Stomach (tissue), 19 donors: ENCODE measurements at places on chromosomes 4 and X. TPM values are rescaled to one million over a fixed set of nuclear protein-coding genes. Genes with fewer than 3 reads are reported as not detected.

Gene PABPC1L2A
- not detected for total RNA-seq

Gene GAGE12J
- total RNA-seq: not detected

Gene KLHL2
- 16.7 TPM for total RNA-seq

DNA sequence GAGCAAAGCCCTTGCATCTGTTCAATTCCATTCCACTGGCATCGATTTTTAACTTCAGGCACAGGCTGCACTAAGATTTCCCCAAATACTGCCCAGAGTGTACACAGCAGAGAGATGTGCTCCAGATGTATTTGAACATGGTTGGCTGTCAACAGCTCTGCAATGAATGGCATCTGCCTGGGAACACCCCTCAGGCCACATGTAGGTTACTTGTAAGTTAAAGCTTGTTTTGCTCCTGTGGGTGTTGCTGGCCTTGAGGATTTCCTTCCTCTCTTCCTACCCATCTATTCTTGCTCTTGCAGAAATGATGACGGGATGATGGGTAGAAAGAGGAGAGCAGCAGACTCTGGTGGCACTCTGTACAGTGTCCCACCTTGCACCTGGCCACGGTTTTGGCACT is 69.3 kb upstream of the HELT start:
- DNase-seq: no peak
- no peaks in the 10 kb centered on the region for H3K36me3 ChIP-seq
- no peaks in the 10 kb centered on the region for H3K27me3 ChIP-seq
- no peaks in the 10 kb centered on the region for H3K4me1 ChIP-seq
- no peak overlapping the region for H3K4me3 ChIP-seq
- no peak overlapping the region for H3K27ac ChIP-seq

GRCh38 chrX:17369309-17369708 is 5.7 kb upstream of the NHS start:
- no peak overlapping the region for H3K27ac ChIP-seq
- no peaks in the 10 kb centered on the region for H3K27me3 ChIP-seq
- no peaks in the 10 kb centered on the region for H3K4me1 ChIP-seq
- no peak overlapping the region for H3K4me3 ChIP-seq
- H3K36me3 ChIP-seq: no peaks in the 10 kb centered on the region
- DNase-seq: no peak

DNA sequence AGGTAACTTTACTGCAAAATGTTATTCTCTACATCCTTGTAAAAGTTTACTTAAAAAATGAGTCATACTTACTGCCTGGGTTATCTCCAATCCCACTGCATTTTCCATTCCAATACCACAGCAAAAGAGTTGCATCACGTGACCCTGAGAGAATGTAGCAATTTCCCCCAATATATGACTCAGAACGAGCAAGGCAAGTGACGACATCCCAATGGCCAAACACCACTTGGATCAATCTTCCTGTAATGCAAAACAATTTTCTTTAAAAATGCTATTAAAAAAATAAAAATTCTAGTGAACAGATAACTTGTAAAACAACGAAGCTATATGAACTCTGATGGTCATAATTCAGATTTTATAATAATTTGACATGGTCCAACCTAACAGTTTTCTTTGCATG is 224.3 kb downstream of the DCLK2 start:
- no peaks in the 10 kb centered on the region for H3K4me1 ChIP-seq
- no peak overlapping the region for H3K4me3 ChIP-seq
- H3K27ac ChIP-seq: no peak overlapping the region
- DNase-seq: no peak
- no peaks in the 10 kb centered on the region for H3K36me3 ChIP-seq

DNA sequence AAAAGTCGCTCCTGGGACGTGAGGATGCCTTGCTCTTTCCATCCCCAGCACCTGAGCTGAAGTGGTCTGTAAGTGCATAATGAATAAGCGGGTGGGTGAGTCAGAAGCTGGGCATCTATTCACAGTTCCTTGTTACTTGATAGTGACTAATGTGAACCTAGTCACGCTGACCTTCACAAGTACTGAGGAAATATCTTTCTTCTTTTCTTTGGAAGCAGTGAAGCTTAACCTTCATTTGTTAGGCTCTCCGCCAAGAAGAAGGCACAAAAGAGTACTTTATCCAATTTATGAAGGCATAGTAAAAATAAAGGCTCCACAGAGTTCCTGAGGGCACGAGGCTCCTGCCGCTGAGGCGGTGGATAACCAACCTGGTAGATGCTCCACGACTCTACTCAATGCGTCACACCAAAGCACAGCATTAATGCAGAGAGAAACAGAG is 475.7 kb upstream of the SLIT2 start:
- no peaks in the 10 kb centered on the region for H3K4me1 ChIP-seq
- no peaks in the 10 kb centered on the region for H3K36me3 ChIP-seq
- no peak overlapping the region for H3K27ac ChIP-seq
- H3K27me3 ChIP-seq: no peaks in the 10 kb centered on the region
- DNase-seq: no peak

GRCh38 chrX:7690842-7691241 is 152.1 kb upstream of the VCX start:
- H3K4me3 ChIP-seq: no peak overlapping the region
- DNase-seq: no peak
- no peak overlapping the region for H3K27ac ChIP-seq
- H3K4me1 ChIP-seq: no peaks in the 10 kb centered on the region
- no peaks in the 10 kb centered on the region for H3K27me3 ChIP-seq

DNA sequence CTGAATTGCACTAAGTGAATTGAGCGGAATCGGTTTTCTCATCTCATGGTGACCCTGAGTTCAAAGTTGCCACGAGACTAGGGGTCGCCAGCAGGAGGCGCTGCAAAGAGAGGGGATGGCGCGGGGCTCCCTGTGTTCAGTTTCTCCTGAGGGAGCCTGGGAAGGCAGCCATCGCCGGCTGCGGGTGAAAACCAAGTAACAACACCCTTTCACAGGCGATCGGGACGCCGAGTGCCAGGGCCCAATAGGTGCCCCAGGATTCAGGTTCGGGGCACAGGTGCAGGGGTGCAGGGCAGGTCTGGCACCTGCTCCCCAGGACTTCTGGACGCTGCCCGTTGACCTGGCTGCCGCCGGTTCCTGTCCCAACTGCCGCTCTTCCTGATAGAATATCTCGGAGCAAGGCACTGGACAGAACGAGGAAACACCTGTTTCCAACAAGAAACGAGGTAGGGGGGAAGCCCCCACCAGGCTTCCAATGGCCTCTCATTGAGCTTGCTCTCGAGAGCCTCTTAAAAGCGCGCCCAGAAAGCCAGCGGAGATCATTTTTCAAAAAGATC is 1.1 kb upstream of the FGF16 start:
- no peak for DNase-seq
- peaks cover 23% of the 10 kb centered on the region for H3K4me1 ChIP-seq
- no peaks in the 10 kb centered on the region for H3K27me3 ChIP-seq
- peak overlapping the region; percentile 48 for H3K4me3 ChIP-seq
- no peaks in the 10 kb centered on the region for H3K36me3 ChIP-seq

- H3K27me3 ChIP-seq: no peaks in the 10 kb centered on the region
- H3K4me1 ChIP-seq: no peaks in the 10 kb centered on the region
- H3K27ac ChIP-seq: no peak overlapping the region
- H3K36me3 ChIP-seq: no peaks in the 10 kb centered on the region
Observed at GRCh38 chrX:53357799-53358530, 64.5 kb downstream of the SMC1A start.

GRCh38 chr4:17690135-17690534 is 75.7 kb downstream of the MED28 start:
- no peak overlapping the region for H3K27ac ChIP-seq
- no peak for DNase-seq
- H3K27me3 ChIP-seq: no peaks in the 10 kb centered on the region
- H3K4me3 ChIP-seq: no peak overlapping the region

- no peak for DNase-seq
- no peak overlapping the region for H3K4me3 ChIP-seq
- H3K27me3 ChIP-seq: no peaks in the 10 kb centered on the region
- no peaks in the 10 kb centered on the region for H3K36me3 ChIP-seq
- H3K4me1 ChIP-seq: no peaks in the 10 kb centered on the region
Observed at GRCh38 chr4:154528869-154529268, 21.3 kb downstream of the PLRG1 start.

- H3K4me1 ChIP-seq: no peaks in the 10 kb centered on the region
- no peak for DNase-seq
- no peak overlapping the region for H3K4me3 ChIP-seq
- no peak overlapping the region for H3K27ac ChIP-seq
- no peaks in the 10 kb centered on the region for H3K36me3 ChIP-seq
- peaks cover 24% of the 10 kb centered on the region for H3K27me3 ChIP-seq
Observed at GRCh38 chr4:7183161-7183560, 9.2 kb upstream of the SORCS2 start.

DNA sequence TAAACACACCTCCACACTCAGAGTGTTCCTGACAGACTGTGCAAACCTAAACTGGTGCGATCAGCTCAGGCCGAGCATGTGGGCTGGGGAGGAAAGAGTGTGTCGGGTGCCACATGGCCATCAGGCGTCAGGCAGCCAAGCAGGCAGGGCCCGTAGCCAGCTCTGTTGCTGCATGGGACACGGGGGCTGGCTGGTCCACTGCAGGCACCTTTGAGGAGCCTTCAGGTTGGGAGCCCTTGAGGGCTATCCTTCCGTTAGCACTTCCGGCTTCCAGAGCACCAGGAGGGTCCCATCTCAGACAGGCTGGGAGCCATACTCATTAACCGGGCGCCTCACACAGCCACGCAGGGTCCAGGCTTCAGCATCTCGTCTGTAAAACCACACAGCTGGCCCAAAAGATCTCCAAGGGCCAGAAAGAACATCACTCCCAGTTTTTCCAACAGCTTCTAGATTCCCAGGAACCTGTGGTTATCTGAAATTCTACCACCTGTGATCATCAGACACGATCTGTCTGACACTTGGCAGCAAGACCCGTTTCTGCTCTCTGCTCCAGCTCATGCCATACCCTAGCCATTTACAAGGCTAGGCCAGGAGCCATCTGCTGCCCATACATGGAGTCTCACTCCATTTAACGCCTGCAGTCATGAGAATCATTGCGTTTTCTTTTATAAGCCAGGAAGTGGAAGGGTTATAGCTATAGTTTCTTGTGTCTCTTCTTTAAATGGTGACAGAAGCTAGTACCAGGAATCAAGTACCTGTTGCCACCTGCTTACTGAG is 87.5 kb downstream of the NSUN7 start:
- H3K4me3 ChIP-seq: no peak overlapping the region
- no peaks in the 10 kb centered on the region for H3K27me3 ChIP-seq
- H3K4me1 ChIP-seq: no peaks in the 10 kb centered on the region
- peaks cover 4% of the 10 kb centered on the region for H3K36me3 ChIP-seq

DNA sequence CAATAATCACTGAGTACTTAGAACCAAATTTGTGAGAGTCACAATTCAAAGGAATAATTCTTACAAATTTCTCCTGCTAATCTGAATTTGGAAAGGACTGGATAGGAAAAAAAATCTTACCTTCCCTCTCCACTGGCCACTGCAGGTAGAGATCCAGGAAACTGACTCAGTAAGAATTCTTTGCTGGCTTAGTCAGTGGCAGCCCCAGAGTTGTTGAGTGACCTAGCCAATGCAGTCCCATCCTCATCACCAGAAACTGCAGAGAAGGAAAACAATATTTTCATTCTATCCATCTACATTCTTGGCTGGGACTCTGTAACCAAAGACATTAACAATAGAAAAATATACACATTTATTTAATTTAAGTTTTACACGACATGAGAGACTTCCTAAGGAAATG is 572.0 kb downstream of the ADGRL3 start:
- H3K36me3 ChIP-seq: no peaks in the 10 kb centered on the region
- no peaks in the 10 kb centered on the region for H3K27me3 ChIP-seq
- H3K27ac ChIP-seq: no peak overlapping the region
- H3K4me1 ChIP-seq: no peaks in the 10 kb centered on the region

DNA sequence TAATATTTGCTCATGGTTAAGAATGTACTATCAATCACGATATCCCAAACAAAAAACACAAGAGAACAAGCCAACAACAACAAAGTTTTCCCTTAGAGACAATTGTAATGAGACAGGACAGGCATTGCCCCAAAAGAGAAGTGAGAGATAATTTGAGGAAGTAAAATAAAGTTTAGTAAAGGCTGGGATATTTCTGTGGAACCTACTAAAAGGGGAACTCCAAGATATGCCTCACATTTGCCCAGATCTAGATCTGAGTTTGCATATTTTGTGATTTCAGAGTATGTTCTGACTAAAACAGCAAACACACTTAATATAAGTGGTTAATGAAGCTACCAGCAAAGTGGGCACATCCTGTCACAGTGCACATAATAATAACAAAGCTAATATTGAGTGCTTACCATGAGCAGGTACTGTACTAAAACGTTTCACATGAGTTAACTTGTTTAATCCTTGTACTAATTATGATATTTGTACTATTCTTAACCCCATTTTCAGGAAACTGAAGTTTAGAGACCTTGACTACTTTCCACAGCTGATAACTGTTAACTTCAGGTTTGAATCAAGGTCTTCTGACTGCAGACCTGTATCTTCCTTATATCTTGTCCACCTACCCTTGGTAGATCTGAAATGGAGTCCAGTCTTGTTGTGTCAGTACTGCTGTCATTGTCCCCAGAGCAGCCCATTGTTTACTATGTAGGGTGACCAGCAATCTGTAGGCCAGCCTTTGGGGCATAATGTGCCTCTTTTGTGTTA is 26.0 kb upstream of the BMP2K start:
- no peak overlapping the region for H3K4me3 ChIP-seq
- H3K4me1 ChIP-seq: no peaks in the 10 kb centered on the region
- no peaks in the 10 kb centered on the region for H3K27me3 ChIP-seq
- no peak overlapping the region for H3K27ac ChIP-seq
- no peak for DNase-seq

GRCh38 chr4:187332141-187332540 is 608.5 kb upstream of the FAT1 start:
- no peak overlapping the region for H3K27ac ChIP-seq
- no peak for DNase-seq
- no peaks in the 10 kb centered on the region for H3K36me3 ChIP-seq
- H3K4me3 ChIP-seq: no peak overlapping the region
- H3K27me3 ChIP-seq: no peaks in the 10 kb centered on the region

DNA sequence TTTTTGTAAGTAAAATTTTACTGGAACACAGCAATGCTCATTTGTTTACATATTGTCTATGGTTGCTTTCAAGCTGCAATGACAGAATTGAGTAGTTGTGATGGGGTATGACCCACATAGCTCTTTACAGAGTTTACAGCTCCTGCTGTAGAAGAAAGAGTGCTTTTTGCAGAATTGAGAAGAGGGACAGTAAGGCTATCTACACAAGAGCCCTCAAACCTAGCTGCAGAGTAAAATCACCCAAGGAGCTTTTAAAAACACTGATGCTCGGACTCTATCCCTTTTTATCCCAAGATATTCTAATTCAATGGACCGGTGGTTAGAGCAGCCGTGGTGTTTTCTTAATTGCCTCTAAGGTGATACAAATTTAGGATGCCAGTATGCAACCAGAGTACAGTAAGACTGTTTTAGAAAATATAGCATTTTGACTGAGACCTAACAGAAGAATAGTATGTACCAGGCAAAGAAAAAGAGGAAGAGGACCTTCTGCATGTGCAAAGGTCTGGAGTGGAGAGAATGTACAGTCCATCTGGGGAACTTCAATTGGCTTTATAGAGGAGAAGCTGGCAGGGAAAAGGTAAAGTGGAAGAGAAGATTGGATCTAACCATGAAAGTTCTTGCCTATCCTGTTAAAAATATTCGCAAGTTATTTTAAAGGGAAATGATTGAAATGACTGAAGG is 663.6 kb upstream of the CPEB2 start:
- no peaks in the 10 kb centered on the region for H3K4me1 ChIP-seq
- no peaks in the 10 kb centered on the region for H3K27me3 ChIP-seq
- no peak for DNase-seq
